ENCODE measurements at places on chromosomes 1 and 21. TPM values are rescaled to one million over a fixed set of nuclear protein-coding genes. Genes with fewer than 3 reads are reported as not detected.

Gene DPM3
- total RNA-seq, result 40.6 TPM

Gene AK2
- total RNA-seq, result 372 TPM

Gene ZNF362
- total RNA-seq, result 4.3 TPM

DNA sequence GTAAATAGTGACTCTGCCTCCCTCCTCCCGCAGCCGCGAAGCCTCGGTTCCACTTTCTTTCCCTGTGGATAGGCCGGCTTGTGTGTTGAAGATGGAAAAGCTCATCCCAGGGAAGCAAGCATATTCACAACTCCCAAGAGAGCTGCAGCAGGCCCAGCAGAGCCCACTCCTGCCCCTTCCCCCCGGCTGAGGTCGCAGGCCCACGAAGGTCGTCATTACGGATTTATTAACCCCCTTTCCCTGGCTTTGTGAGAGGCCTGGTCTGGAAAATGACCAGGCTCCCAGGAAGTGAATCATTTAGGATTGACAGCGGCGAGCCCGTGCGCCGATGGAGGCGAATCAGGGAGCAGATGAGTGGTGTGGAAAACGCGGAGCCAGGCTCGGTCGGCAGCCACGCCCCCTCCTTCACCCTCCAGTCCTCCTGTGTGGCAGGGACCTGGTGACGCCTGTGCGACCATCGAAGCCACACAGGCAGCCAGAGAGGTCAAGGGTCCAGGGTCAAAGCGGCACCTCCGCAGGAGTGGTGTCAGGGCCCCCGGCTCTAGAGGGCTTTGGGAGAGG, 93.4 kb downstream of the PRDM16 start:
- no peak for ATAC-seq

GRCh38 chr1:113073479-113073950, 517 bp downstream of the LRIG2 start:
- peak; percentile 1 for ATAC-seq

Gene HHAT
- 1.3 TPM for total RNA-seq
